Left lung (tissue), 14 donors: ENCODE measurements at places on chromosomes 12 and 14. TPM values are rescaled to one million over a fixed set of nuclear protein-coding genes. Genes with fewer than 3 reads are reported as not detected.
A peak's percentile ranks its signal among the peaks of the same experiment; 100 is the strongest.

DNA sequence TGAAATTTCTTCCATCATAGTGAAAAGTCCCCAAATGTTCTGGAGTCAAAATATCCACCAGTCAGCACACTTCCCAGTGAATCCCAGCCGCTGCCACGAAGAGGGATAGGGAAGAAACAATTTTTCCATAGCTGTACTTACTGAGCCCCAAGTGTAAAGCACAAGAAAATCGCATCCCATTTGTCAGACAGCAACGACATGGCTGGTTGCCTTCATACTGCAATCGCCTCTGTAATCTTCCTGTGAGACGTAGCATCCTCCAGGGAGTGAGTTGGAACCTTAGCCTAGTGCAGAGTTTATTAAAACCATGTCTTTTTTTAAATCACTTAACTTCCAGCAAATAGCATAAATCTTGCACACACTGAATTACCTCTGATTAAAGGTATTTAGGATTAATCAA, 56.8 kb downstream of the GNG2 start:
- no peaks in the 10 kb centered on the region for H3K27me3 ChIP-seq
- H3K4me1 ChIP-seq: no peaks in the 10 kb centered on the region

- DNase-seq: no peak
- H3K36me3 ChIP-seq: no peaks in the 10 kb centered on the region
- no peak overlapping the region for H3K4me3 ChIP-seq
- H3K27me3 ChIP-seq: no peaks in the 10 kb centered on the region
- H3K27ac ChIP-seq: no peak overlapping the region
- H3K4me1 ChIP-seq: no peaks in the 10 kb centered on the region
Observed at GRCh38 chr12:39287817-39288216, 155.1 kb downstream of the KIF21A start.

DNA sequence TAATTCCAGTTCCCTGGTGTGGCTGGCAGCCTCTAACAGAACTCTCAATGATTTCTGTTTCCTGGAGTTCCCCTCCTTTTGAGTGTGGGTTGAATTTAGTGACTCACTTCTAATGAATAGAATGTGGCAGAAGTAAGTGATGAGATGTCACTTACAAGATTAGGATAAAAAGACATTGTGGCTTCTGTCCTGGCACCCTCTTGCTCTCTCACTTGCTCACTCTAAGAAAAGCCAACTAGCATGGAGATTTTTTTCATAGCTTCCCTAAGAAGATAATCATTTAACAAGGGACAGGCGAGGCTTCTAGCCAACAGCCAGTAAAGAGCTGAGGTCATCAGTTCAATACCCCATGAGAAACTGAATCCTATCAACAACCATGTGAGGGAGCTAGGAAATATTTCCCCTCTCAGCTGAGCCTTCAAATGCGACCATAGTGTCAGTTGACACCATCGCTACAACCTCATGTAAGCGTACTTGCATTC, 156.7 kb downstream of the TMTC3 start:
- H3K4me1 ChIP-seq: no peaks in the 10 kb centered on the region
- no peak for DNase-seq
- no peaks in the 10 kb centered on the region for H3K36me3 ChIP-seq
- no peak overlapping the region for H3K27ac ChIP-seq
- no peak overlapping the region for H3K4me3 ChIP-seq

DNA sequence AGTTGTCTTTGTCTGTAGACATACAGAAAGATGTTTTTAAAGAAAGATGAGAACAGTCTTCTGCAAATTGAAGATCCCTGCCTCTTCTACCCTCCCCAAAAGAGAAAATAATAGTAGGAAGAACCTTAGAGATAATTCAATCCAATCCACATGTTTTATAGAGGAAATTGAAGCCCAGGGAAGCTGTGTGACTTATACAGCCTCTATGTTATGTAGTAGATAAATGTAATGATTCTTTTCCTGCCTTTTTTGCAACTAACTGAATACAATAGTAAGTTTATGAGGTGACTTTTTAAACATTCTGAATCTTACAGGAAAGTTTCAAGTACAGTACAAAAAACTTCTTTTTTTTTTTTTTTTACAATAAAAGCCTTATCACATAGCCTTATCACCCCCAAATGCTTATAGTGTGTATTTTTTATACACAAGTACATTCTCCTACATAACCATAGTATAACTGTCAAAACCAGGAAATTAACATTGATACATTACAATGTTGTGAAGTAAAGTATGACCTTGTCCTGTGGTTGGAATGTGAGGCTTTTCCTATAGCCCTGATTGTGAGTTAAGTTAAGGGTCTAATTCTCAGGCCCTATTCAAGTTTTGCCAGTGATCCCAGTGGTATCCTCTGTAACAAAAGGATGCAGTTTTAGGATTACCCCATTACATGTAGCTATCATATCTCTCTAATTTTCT, 94.4 kb downstream of the FIGNL2 start:
- H3K27ac ChIP-seq: no peak overlapping the region
- no peaks in the 10 kb centered on the region for H3K36me3 ChIP-seq
- DNase-seq: no peak
- H3K4me1 ChIP-seq: no peaks in the 10 kb centered on the region
- H3K4me3 ChIP-seq: no peak overlapping the region
- H3K27me3 ChIP-seq: no peaks in the 10 kb centered on the region

DNA sequence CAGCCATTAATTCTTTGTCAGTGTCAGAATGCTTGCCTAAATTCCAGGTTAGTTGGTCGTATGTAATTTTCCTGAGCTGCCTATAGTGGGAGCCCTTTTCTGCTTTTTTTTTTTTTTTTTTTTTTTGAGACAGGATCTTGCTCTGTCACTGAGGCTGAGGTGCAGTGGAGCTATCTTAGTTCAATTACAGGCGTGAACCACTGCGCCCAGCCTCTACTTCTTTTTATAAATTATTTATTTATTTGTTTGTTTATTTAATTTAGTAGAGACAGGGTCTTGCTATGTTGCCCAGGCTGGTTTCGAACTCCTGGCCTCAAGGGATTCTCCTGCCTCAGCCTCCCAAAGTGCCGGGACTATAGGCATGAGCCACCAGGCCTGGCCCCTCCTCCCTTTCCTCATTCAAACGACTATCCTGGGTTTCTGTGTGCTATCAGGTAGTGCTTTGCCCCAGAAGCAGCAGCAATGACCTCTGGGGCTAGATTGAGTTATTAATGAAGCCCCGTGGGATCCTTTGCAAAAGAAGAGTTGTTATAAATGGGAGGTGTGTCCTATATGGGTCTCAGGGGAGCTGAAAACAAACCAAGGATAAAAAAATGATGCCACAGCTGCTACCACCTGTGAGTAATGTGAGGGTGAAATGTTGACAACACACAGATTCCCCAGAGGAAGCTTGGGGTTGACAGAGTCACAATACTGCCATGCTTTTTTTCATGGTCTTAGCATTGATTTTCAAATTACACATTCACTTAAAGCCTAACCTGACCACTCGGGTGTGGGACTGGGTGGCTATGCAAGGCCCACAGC, 34.6 kb upstream of the NFKBIA start:
- no peak overlapping the region for H3K4me3 ChIP-seq
- no peak overlapping the region for H3K27ac ChIP-seq
- H3K4me1 ChIP-seq: no peaks in the 10 kb centered on the region
- H3K36me3 ChIP-seq: no peaks in the 10 kb centered on the region

DNA sequence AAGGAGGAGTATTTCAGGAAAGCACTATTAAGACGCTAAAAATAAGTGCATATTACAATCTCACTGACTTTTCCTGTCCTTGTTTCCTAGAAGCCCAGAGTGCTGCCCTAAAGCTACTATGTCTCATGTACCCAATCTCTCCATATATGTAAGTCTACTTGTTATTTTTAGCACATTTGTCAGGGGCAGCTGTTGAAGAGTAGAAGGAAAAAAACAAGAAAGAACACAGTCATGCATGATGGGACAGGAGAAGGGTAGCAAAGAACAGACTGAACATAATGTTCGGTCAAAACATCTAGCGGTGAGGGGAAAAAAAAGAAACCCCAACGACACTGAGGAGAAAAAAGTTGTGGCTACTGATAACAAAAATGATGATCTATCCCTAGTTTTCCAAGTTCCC, 14.3 kb downstream of the YBX3 start:
- no peaks in the 10 kb centered on the region for H3K27me3 ChIP-seq
- no peaks in the 10 kb centered on the region for H3K36me3 ChIP-seq
- DNase-seq: no peak
- H3K4me1 ChIP-seq: no peaks in the 10 kb centered on the region
- no peak overlapping the region for H3K4me3 ChIP-seq

ERBB3 gene
- 88.8 TPM for total RNA-seq

DNA sequence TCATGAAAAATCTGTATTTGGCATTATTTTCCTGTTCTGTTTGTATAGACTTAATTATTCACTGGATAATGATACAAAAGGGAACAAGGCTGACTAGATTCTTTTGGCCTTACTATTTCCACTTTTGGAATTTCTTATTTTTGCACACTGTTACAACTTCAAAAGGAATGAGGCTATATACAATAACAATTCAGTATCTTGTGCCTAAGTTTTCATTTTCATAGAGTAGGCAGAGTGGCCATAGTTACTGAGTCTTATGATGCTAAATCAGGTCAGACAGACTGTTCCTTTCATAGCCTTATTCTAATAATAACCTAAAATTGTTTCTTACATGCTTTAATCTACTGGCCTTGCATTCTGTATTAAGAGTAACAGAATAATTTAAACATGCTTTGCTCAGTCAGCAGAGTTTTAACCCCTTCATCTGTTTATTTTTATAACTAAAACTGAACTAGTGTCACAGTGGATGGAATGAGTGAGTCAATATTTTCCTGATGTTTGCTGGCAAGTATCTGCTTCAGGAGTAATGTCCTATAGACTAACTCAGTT, 10.5 kb downstream of the TTC8 start:
- no peak overlapping the region for H3K27ac ChIP-seq
- H3K36me3 ChIP-seq: no peaks in the 10 kb centered on the region
- peaks cover 5% of the 10 kb centered on the region for H3K4me1 ChIP-seq
- H3K4me3 ChIP-seq: no peak overlapping the region

STAC3 gene
- total RNA-seq: 5.0 TPM

DNA sequence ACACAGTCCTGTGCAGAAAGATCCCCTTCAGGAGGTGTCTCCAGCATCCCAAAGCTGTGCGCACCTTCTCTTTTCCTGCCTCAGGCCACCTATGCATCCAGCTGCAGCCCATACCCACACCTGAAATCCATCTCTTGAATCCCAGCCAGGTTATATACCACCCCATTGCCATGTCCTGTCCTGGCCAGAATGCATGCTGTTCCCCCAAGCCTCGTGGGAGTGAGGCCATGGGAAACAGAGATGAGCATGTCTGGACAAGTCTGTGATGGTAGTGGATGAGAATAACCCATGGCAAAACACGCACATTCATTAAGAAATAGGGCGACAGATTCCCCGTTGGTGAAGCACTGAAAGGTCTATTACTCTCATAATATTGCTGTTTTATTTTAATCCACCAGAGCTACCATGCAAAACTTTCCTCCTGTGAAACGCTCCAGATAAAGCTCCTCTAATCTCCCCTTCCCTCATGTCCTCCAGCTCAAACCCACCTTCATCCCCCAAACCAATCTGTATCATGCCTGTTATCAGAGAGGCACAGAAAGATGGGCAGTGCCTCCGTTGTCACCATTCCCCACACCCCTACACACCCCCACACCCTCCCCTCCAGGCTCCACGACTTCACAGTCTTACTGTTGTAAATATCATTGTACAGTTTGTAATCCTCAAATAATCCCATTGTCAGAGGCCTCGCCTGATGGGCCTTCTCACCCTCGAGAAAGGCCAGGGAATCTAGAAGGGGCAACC, 97.5 kb upstream of the FKBP4 start:
- no peaks in the 10 kb centered on the region for H3K4me1 ChIP-seq
- H3K27me3 ChIP-seq: peaks cover 6% of the 10 kb centered on the region
- no peak overlapping the region for H3K4me3 ChIP-seq

DNA sequence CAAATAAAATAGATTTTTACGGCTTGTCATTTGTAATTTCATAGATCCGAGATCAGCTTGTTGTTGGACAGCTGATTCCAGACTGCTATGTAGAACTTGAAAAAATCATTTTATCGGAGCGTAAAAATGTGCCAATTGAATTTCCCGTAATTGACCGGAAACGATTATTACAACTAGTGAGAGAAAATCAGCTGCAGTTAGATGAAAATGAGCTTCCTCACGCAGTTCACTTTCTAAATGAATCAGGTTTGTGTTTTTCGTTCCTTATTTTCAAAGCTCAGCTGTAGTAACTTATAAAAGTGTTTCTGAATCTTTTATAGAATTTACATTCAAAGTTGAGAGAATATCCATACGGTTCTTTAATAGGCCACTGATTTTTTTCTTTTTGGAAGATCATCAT, 89.1 kb downstream of the LRRK2 start:
- peaks cover 45% of the 10 kb centered on the region for H3K36me3 ChIP-seq
- H3K27me3 ChIP-seq: no peaks in the 10 kb centered on the region
- H3K27ac ChIP-seq: no peak overlapping the region
- no peaks in the 10 kb centered on the region for H3K4me1 ChIP-seq

GRCh38 chr12:118183711-118184110, 47.8 kb downstream of the PEBP1 start:
- H3K36me3 ChIP-seq: peaks cover 29% of the 10 kb centered on the region
- no peak for DNase-seq
- H3K27ac ChIP-seq: no peak overlapping the region
- no peaks in the 10 kb centered on the region for H3K27me3 ChIP-seq
- no peaks in the 10 kb centered on the region for H3K4me1 ChIP-seq

DNA sequence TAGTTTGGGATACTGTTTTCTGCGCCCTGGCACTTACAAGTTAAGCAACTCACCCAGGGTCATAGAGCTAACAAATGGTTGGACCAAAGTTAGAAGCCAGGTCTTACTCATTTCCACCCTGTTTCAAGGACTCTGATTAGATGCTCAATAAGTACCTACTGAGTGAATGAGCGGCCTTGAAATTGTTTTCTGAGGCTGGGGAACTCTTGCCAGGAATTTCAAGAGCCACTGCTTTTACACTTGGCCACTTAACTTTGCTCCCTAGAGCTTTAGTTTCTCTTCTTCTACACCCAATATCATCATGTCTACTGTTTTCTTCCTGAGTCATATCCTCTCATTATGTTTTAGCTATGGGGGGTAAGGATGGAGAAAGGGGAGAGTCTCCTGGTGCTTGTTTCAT, 431.6 kb downstream of the ZFP36L1 start:
- peak overlapping the region; percentile 76 for H3K27ac ChIP-seq
- no peak for DNase-seq
- peaks cover 56% of the 10 kb centered on the region for H3K4me1 ChIP-seq
- H3K4me3 ChIP-seq: no peak overlapping the region
- no peaks in the 10 kb centered on the region for H3K36me3 ChIP-seq

DNA sequence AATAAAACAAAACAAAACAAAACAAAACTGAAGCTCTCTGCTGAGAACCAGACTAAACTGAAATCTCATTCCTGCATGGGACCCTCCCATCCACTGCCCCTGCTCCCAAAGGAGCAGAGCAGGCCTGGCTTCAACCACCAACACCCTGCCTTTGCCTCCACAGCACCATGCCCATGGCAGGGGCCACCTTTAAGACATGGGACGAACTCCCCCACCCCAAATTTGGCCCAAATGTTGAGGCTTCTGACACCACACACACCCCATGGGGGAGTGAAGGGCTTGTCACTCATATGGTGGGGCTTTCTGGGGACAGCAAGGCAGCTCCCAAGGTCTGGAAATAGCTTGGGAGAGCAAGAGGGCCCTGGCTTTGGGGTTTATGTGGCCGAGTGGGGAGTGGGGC, 177.2 kb downstream of the KIF26A start:
- H3K27ac ChIP-seq: no peak overlapping the region
- H3K36me3 ChIP-seq: no peaks in the 10 kb centered on the region
- DNase-seq: no peak
